Fibroblast of skin of right quadriceps (primary cell): ENCODE measurements at places on chromosomes 11 and 22.

GRCh38 chr11:108593923-108594434, 411 bp upstream of the EXPH5 start:
- DNase-seq, result no peak

GRCh38 chr11:8269636-8270035, 6.0 kb upstream of the LMO1 start:
- no peak for DNase-seq

GRCh38 chr22:50610041-50610451, 9.5 kb downstream of the MAPK8IP2 start:
- DNase-seq, result no peak

DNA sequence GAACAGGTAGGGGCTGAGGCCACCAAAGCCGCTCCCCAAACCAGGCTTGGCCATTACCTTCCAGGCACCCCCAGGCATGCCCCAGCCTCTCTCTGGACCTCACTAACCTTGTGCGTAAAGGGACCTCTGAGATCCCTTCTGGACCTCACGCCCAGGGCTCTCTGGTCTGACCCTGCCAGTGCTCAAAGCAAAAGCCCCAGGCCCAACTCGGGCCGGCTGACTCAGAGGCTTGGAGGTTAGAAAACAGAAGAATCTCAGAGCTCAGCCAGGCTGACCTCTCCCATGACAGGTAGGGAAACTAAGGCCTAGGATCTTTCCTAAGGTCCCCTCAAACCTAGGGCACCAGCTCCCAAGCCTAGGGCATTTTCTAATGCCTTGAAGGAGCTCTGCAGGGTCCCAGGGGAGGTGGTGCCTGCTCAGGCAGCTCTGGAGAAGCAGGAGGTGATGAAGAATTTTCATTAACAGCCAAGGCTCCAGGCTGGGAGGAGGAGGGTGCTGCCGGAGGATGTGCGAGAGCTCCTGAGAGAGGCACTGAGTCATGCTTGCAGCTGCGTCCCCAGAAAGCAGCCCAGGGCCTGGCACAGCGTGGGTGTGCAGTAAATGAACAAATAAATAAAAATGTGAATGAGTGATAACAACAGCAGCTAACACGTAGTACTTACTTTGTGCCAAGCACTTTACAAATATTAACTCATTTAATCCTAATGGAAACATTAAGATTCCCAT, 25.6 kb downstream of the ARRB1 start:
- DNase-seq, result peak; percentile 84

- DNase-seq, result no peak
Measured at GRCh38 chr11:88282747-88283515, 54.6 kb downstream of the CTSC start.
